ENCODE measurements at places on chromosomes 7 and 10.

GRCh38 chr7:40315277-40315676 is 180.5 kb downstream of the SUGCT start:
- no peak for DNase-seq

DNA sequence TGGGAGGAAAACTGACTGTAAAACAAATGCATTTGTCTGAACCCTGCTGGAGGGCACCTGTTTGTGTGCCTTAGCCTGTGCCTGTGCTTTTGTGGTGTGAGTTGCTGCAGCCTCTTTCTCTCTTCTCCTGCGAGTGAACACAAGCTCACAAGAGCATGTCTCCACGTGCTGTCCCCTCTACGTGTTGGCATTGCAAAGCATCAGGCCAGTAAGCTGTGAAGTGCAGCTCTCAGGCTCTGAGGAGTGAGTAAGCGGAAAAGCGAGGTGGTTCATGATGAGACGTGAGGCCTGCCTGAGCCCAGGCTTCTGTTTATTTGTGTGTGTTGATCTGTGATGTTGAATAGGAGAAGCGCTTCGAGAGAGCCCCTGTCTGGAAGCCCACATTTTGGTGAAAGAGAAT is 85.6 kb upstream of the PDCD4 start:
- DNase-seq = no peak

GRCh38 chr7:101099969-101100781 is 14.9 kb downstream of the TRIM56 start:
- DNase-seq = peak; percentile 19

DNA sequence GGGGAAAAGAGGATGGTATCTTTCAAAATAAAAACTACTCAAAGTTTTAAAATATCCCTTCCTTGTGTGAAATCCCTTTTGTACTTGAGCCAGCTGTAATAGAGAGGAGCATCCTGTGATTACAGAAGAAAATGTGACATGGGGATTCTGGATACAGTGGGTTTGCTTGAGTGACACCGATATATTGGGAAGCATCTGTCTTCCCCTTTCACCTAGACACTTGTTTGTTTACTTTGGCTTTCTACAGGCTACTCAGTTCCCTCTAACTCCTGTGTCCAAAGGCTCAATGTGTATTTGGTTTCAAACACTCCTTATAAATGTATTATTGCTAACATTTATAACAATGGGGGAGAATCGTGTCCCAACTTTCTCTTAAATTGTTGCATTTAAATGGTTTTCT is 24.4 kb downstream of the CPED1 start:
- no peak for DNase-seq

DNA sequence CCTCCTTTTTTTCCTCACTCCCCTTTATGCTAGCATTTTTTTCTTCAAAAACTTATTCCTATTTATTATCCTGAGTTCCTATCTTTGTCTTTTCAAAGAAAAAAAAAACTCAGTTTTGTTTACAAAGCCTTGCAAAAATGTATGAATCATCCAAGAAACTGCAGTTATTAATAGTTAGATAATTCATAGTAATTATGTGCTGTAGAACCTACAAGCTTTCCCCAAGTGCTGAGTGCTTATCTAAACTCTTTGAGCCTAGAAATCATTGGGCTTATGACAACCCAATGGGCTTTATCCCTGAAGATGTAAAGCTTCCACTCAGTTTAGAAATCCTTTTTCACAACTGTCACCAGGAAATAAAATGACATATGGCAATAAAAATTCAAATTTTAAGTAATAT is 145.9 kb upstream of the WNT16 start:
- no peak for DNase-seq

Measured in stimulated activated naive CD8-positive, alpha-beta T cell treated with anti-CD3 and anti-CD28 coated beads, Interleukin-15, amount 100 ng/mL, for 72 hours (primary cell).